ENCODE measurements at places on chromosomes 4 and X. TPM values are rescaled to one million over a fixed set of nuclear protein-coding genes. Genes with fewer than 3 reads are reported as not detected.

GRCh38 chr4:158168606-158169005 is 4.2 kb downstream of the GASK1B start:
- no peak for DNase-seq

DNA sequence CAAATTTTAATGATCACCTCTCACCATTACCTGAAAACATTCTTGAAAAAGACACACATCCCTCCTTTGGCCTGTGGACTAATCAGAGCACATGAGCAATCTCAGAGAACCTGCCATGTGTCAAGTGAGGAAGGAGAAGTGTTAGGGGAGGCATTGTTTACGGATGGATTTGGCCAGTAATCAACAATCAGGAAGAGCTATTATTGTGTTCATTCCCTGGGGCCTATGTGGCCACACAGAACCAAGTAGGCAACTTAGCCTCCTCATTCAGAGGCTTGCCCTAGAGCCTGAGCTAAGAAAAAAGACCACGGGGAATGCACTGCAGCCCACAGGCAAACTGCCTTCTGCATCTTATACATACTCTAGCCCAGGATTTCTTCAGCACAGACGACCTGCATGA is 40.6 kb upstream of the DOCK11 start:
- DNase-seq: no peak

DNA sequence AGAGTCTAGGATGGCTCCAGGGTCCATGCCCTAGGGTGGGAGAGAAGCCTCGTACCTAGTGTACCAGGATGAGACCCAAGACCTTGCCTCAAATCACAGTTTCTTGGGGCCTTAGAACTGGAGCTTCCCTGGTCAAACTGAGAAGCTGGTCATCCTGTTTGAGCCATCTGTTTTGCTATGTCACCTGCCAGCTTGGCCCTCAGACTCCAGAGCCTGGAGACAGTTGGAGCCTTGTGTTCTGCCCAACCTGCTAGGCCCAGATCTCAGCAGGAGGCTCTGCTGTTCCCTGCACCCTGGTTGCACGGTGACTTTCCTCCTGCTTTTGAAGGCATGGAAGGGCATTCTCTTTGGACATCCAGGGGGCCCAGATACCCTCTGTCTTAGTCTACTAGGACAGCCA is 206.3 kb upstream of the ATP6AP2 start:
- no peak for DNase-seq

GRCh38 chrX:79371640-79372039 is 4.5 kb upstream of the ITM2A start:
- no peak for DNase-seq

GRCh38 chr4:87051121-87051713 is 116.4 kb downstream of the AFF1 start:
- DNase-seq: no peak

- no peak for DNase-seq
These were observed 697 bp downstream of the CEP135 start for GRCh38 chr4:55949482-55949802.

GRCh38 chrX:82676386-82676785 is 831.7 kb upstream of the POU3F4 start:
- DNase-seq: no peak

DNA sequence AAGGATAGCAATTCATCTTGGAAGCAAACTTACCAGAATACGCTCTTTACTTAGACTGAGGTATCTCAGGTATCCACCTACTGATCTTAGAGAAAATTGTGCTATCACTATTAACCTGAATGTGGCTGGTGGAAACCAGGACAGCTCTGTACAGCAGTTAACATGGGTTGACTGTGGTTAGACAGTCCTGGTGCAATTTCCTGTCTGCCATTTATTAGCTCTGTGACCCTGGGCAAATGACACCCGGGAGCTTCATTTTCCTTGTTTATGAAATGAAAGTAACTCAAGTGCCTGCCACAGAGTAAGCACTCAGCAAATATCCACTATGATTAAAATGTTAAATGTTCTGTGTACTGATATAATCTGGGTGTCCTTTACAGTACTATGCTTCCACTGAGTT is 60.0 kb downstream of the SMC1A start:
- DNase-seq: no peak

DNA sequence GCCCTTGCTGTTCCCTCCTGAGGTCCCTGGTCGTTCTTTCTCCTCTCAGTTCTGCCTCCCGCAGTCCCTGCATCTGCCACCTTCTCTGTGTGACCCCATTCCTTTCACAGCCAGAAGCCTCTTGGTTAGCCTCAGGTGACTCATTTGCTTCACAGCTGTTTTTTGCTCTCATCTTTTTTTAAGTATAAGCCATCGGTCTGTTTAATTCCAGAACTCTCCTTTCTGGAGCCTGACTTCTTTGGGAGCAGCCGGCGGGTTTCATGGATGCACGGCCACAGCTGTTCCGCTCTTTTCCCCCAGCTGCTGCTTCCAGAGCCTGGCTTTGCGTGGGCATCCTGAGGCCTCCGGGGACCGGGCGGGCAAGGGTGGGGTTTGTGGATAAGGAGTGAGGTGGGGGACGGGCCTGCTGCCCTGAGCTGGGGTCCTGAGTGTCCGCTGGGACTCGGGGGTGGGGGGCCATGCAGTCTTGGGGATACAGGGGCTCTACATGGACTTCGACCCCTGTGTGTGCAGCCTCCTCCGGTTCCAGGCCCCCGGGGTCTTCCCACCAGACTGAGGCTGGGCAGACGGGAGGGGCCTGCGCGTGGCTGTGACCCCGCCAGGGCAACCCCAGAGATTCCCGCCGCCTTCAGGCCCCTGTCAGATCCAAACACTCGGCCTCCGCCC is 46.7 kb downstream of the PCGF3 start:
- DNase-seq: no peak

Gene CT45A10
- not detected for total RNA-seq

DNA sequence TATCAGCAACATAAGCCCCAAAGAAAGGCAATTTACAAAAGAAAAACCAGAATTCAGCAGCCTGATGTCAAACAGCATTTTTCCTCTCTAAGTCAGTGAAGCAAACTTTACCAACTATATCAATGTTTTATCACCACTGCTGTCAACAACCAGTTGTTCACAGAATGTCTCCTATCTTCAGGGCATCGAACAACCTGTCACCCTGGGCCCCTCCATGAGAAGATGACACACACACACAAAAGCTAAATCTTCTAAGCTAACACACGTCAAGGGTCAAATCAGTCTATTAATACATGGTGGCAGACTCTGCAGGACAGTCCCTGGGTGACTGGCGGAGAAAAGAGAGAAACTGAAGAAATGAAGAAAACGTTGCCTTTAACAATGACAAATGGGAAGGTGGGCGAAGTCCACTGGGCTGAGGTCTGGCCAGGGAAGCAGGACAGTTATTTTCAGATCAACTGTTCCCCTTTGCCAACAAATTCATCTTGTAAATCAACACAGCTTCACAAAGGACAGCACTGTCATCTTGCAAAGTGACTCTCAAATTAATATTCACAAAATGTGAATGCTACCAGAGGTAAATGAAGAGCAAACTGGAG is 13.0 kb downstream of the FAT1 start:
- DNase-seq: no peak

Gene CYTL1
- 2.5 TPM for total RNA-seq

- DNase-seq: no peak
These were observed 5.5 kb downstream of the SPRY1 start for GRCh38 chr4:123402121-123402465.

GRCh38 chrX:142251680-142252079 is 46.6 kb upstream of the MAGEC2 start:
- no peak for DNase-seq

DNA sequence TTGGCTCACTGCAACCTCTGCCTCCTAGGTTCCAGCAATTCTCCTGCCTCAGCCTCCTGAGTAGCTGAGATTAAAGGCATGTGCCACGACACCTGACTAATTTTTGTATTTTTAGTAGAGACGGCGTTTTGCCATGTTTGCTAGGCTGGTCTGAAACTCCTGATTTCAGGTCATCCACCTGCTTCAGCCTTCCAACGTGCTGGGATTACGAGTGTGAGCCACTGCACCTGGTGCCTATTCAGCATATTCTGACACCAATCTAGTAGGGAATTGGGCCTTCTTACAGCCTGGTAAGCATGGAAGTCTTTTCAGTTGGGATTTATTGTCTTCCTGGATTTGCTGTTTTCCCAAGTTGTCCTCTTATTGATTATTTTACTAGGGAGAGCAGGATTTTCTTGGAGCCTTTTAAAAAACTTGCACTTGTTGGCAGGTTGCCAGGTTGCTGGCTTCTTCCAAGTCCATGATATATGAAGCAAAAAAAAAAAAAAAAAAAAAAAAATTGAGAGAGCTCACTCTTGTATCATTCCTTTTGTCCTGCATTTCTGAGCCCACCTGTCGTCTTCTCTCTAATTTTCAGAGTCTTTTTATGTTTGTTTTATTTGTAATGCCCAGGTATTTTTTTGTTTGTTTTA is 43.7 kb downstream of the TMPRSS11E start:
- DNase-seq: peak; percentile 25

DNA sequence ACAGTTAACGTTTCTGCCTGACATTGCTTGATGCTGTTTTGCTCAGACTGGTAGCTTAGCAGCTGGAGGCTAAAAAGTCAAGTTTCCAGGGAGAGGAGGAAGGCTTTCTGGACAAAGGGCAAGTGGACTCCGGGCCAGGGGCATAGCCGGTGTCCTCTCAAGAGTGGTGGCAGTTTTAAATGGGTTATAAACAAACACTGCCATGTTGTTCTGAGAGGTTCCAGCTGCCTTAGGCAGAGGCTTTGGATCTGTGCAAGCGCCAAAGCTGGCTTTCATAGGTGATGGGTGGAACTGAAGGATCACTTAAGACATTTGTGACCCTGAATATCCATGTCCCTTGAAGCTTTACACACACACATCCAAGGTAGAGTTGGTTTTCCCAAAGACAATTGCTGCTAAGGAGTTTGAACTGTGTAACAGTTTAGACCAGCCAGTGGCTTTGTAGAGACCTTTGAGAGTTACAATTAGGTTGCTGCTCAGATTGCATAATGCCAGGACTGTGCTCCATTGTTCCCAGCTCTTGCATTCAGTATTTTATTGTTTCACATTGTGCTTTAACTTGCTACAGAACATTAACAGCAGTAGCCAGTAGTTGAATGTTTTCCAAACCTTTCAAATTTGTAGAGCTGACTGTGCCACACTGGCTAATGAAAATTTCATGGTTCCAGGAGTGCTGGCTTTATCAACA is 54.1 kb upstream of the AP1S2 start:
- DNase-seq: no peak

- no peak for DNase-seq
These were observed 211.4 kb downstream of the CXXC4 start for GRCh38 chr4:104283303-104283702.

GRCh38 chrX:9271789-9272525 is 192.9 kb upstream of the TBL1X start:
- DNase-seq: no peak

DNA sequence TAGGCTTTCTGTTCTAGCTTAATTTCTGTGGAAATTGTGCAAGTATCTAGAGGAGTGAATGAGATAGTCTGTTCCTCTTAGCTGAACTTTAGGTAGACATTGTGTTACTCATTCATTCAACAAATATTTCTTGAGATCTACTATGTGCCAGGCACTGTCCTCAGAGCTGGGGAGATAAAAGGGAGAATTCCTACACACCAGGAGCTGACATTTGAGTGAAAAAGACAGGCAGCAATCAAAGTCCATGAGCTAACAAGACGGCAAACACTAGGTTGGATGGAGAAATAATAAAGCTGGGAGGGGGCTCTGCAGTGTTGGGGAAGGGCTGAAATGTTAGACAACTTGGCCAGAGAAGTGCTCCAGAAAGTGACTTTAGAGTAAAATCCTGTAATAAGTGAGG is 80.1 kb downstream of the MED28 start:
- no peak for DNase-seq

DNA sequence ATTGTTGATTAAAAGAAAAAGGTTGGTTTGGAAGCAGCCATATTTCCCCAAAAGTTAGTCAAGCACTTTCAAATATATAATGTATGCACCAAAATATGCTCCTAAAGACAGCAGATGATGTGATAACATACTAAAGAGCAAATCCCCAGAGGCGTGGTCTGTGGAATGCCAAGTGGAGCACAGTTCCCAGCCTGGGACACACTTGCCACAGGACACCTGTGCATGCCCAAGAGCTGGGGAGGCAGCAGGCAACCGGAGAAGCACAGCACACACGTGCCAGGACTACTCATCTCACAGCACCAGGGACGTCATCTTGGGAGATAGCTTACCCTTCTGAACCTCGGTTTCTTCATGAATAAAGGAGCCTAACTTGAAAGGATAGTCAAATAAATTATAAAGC is 12.5 kb downstream of the STX18 start:
- DNase-seq: no peak

DNA sequence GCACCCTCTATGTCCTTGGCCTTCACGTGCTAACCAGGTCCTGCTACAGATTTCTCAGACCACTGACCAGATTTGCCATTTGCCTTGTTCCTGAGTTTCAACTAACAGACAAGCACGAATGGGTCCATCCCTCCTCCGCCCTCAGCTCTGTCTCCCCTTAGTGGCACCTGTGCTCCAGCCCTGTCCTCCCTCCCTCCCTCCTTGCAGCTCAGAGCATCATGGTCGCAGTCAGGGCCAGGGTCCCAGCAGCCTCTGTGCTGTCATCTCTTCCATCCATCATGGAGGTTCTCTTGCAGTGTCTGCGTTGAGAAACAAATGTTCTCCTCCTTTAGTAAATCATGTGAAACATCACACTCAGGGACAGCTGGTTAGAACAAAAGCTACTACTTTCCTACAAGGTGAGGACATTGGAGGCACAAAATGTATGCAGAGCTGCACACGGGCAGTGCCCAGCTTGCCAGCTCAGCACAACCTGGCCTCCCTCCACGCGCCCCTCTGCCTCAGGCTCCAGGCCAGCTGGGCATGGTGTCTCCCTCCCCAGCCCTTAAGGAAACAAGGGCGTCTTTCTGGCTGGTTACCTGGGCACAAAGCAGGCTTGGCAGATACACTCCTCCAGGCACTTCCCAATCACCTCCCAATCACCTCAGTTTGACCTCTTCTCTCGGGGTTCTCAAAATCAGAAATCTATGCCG is 79.5 kb upstream of the ATP6AP2 start:
- no peak for DNase-seq

DNA sequence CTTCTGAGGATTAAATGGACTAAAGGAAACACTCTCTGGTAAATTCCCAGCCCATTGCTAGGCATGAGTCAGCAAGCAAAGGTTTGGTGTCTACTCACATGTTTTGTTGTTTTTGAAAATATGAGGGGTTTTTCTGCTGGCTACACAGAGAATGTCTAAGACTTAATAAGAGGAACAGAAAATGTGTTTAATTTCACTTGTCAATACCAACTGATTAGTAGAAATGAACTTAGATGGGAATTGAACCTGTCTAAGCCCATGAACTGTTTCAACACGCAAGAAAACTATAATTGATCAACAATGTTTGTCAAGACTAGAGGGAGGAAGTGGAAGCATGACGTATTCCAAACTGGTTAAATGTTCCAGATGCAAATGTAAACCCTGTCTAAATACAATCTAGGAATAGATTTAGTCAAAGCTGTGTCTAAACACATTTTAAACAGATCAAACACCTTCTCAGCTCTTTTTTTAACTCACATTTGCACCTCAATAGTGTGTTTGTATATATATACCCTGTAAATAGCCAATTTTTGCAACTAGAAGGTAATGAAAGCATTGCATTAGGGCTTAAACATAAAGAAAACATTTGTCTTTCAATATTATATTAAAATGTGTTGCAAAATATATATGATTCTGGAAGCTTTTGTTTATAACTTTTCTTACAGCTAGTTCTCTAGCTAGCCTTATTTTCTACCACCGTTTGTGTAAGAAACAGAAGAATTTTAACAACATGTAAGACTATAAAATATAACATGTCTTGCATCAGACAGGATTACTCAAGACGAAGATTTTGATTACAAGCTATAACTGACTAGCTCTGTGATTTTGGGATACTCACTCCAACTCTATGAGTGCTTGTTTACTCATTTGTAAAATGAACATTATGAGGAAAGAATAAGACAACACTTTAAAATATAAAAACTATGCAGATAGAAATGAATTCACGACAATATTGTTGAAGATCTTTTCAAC is 607.8 kb downstream of the FSTL5 start:
- DNase-seq: no peak

All from heart left ventricle (tissue), 16 donors.